ENCODE measurements at places on chromosomes 12 and 14.

DNA sequence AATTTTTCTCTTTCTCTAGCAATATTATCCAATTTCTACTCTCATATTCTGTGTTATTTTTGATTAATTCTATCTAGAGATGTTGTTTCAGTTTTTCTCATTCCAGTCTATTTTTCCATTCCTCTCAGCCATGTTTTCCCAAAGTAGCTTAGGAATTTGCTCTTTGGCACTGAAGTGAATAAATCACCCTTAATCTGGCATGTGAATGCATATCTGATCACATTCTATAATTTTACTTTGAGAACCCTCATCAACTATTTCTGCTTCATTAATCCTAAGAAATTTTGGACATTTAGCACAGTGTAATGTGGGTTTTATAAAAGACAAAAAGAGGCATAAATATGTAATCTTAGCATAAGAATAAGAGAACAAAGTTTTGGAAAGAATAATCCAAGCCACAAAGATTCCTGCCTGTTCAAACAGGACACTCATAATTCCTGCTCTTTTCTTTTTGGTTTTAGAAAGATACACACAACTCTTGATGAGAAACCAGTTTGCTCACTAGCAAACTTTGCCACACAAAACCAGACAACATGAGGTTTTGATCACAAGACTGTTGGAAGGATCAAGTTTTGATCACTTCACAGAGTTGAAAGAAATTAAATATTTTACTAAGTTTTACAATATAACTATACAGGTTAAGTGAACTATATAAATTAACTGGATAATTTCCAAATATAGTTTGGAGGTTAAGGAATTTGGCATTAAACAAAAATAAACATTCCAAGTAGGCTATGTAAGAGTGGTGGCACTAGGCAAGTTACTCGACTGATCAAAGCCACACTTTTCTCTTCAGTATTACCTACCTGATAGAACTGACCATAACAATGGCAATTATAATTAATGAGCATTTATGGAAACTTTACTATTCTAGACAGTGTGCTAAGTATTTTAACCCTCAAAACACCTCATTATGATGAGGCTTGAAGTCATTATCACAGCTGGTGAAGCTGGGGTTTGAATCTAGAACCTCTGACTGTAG is 226.6 kb upstream of the TMTC1 start:
- DNase-seq: no peak

DNA sequence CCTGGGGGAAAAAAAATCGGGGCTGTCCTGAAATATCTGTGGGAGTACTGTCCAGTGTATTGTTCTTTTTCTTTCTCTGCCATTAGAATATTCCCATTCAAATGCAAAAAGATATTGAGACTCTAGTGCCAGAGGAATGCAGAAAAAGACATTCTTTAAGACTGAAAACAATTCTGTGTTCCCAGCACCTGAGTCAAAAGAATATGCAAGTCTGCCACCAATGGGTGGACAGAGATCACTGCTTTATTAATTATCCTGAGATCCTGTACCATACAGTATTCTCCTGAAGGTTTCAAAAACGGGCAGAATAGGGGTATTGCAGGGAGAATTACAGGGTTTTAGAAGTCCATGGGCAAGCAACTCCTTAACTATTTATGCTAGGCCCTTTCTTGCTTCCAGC is 361.8 kb downstream of the C12orf50 start:
- no peak for DNase-seq

- DNase-seq: no peak
Observed at GRCh38 chr14:53570411-53571387, 385.9 kb downstream of the BMP4 start.

DNA sequence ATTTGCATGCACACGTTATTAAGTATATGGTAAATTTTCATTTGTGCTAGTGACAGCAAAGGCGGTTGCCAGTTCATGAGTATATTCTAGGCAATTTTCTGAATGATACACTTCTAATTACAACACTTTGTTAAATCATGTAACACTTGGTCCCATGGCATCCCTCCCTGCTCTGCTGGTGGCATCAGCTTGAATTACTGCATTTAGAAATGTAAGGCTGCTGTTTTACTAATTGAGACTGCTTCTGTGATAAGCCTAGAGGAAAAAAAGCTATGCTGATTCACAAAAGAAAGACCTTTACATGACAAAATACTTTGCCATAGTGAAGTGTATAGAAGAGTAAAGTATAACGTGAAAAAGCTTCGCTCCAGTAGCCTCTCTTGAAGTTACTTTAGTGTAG is 636.1 kb downstream of the KCNH5 start:
- DNase-seq: no peak

All from GM04503 (cell line).